ENCODE measurements at places on chromosomes 2 and 18.
A peak's percentile ranks its signal among the peaks of the same experiment; 100 is the strongest.

DNA sequence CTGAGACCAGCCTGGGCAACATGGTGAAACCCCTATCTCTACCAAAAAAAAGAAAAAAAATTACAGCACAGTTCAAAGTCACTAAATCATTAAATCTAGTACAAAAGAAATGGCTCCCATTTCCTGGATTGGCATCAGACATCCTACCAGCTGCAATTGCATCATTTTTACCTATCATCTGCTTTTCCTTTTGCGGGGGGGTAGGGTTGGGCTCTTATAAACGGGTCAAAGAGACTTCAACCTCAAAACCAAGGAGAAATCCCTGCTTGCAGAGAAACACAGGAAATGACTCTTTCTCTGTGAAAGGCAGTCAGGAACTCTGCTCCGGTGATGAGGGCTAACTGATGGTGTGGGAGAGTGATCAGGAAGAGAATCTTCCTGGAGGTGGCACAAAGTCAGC lies 45.3 kb upstream of the RFX8 start:
- DNase-seq: peak; percentile 36

GRCh38 chr2:200258081-200258480 lies 48.4 kb upstream of the SPATS2L start:
- no peak for DNase-seq

- DNase-seq: no peak
These were observed 460 bp upstream of the ZBTB7C start for GRCh38 chr18:48409591-48410094.

GRCh38 chr2:10223932-10224720 lies 78.6 kb upstream of the HPCAL1 start:
- no peak for DNase-seq

DNA sequence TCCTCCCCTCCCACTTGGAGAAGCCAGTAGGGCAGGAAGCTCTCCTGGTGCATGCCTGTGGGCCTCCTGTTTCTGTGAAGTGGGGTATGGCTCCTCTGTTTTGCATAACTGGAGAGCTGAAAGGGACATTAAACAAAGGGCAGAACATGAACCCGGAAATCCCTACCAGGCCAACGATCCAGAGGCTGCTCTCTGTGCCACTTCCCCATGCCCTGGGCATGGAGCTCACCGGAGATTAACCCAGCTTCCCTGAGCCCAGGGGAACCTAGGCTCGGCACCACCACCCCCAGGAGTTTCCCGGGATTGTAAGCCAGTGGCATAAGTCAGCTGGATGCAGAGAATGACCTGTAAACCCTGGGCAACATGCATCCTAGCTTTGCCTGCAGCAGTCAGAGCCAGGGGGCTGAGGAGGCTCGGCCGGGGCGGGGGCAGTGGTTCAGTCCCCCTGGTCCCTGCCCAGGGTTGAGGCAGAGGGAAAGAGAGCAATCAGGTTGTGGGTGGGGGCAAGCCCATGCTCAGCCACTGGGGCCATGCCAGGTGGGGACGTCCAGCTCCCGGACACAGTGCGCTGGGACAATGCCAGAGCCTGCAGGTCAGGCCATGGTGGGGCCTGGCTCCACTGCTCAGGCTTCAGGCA lies 49.5 kb downstream of the TIMM21 start:
- no peak for DNase-seq

GRCh38 chr18:58637946-58638345 lies 9.1 kb upstream of the ALPK2 start:
- DNase-seq: no peak

DNA sequence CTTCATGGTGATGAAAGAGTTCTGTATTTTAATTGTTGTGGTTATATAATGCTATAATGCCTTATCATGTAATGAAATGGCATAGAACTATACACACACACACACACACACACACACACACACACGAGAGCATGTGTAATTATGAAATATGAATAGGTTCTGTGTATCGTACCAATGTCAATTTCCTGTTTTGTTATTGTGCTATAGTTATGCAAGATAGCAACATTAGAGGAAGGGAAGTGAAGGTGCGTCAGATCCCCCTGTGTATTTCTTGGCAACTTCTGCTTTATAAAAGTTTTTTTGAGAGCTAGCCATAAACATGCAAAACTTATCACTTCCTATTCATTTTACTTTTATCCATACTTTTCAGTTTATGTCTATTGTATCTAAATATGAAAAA lies 60.7 kb upstream of the ARHGAP15 start:
- no peak for DNase-seq

DNA sequence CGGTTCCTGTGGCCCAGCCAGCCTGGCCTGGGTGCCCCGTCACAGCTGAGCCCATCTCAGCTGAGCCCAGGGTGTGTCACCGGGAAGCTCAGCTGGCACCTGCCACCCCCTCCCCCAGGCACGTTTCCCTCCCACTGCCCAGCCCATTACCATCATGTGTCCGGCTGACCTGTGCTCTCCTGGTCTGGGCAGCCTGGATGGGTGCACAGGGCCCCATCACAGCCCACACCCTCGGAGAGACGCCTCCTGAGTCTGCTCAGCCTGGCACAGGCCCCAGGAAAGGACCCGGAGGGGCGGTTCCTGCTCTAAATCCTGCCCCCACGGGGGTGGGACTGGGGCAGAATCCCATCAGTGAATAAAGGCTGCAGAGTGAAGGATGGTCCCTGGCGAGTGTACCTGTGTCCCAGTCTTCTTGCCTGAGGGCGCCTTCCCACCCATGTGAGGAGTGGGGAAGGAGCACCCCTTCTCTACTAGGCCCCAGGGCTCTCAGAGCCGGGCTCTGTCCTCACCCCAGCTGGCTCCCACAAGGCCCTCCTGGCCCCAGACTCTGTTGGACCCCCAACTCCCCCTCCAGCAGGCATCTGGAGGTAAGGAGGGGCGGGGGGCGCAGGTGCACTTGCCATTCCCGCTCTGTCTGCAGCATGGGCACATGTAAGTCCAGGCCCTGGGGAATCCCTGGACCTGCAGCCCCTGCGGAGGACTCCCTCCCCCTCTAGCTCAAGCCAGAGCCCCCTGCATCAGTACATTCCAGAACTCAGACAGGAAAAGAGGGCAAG lies 21.2 kb downstream of the GPC1 start:
- peak; percentile 47 for DNase-seq

GRCh38 chr18:5717256-5717655 lies 173.5 kb upstream of the EPB41L3 start:
- DNase-seq: no peak

GRCh38 chr2:162037028-162037795 lies 36.8 kb downstream of the DPP4 start:
- no peak for DNase-seq

DNA sequence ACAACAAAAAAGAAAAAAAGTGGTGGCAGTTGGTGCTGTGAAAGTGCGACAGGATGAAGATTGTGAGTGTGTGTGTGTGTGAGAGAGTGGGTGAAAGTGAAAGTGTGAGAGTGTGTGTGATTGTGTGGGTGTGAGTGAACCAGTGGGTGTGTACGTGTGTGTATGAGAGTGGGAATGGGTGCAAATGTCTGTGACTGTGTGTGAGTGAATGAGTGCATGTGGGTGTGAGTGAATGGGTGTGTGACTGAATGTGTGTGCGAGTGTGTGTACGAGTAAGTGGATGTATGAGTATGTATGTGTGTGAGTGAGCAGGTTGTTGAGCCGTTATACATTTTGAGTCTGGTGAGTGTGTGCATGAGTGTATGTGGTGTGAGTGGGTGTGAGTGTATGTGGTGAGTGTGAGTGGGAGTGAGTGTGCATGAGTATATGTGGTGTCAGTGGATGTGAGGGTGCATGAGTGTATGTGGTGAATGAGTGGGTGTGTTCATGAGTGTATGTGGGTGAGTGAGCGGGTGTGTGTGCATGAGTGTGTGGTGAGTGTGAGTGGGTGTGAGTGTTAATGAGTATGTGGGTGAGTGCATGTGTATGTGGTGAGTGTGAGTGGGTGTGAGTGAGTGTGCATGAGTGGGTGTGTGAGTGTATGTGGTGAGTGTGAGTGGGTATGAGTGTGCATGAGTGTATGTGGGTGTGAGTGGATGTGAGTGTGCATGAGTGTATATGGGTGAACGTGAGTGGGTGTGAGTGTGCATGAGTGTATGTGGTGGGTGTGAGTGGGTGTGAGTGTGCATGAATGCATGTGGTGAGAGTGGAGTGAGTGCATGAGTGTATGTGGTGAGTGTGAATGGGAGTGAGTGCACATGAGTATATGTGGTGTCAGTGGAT lies 69.3 kb upstream of the HPCAL1 start:
- no peak for DNase-seq

- no peak for DNase-seq
These were observed 76.9 kb downstream of the CCDC93 start for GRCh38 chr2:117936871-117937428.

GRCh38 chr2:72157871-72158771 lies 10.5 kb upstream of the CYP26B1 start:
- no peak for DNase-seq

- no peak for DNase-seq
These were observed 63.9 kb downstream of the DGKD start for GRCh38 chr2:233418052-233418760.

DNA sequence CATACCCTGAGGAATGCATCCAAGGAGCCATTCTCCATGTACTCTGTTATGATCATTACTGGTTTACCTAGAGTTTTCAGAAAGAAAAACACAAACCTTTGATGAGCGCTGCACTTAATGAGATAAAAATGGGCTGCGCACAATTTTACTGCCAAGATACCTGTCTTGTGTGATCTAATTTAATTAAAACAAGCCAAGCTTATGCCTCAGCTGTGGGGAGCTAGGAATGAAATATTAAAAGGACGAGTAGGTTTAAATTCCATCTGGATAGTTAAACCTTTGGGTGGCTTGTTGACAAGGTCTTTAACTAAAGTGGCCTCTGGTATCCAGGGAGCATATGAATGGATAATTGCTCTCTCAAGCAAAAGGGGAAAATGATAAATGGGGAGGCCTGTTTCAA lies 135.0 kb downstream of the EPHA4 start:
- no peak for DNase-seq

GRCh38 chr2:187274146-187274545 lies 173.9 kb downstream of the CALCRL start:
- DNase-seq: no peak

- no peak for DNase-seq
These were observed 769.2 kb upstream of the FAM98A start for GRCh38 chr2:34368304-34368703.

DNA sequence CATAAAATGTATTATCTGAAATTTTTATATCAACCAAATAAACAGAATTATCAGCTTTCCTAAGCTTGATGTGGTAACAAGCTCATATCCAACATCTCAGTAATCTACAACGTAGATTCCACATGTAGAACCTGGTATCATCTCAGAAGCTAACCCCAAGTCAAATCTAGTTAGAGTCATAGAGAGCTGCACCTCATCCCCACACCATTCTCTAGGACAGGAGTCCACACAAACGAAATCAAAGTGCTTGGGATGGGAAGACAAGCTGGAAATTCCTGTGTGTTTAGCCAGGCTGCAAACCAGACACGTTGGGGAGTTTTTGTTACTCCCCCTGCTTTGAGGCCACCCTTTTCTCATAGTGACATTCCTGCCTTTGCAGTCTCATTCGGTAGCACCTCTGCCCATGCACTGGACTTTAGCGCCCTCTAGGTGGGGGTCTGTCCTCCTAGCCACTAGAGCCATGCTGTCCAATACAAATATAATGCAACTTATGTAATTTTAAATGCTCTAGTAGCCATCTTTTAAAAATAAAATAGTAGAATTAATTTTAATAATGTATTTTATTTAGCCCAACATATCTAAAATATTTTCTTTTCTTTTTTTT lies 28.1 kb upstream of the SATB2 start:
- peak; percentile 54 for DNase-seq

DNA sequence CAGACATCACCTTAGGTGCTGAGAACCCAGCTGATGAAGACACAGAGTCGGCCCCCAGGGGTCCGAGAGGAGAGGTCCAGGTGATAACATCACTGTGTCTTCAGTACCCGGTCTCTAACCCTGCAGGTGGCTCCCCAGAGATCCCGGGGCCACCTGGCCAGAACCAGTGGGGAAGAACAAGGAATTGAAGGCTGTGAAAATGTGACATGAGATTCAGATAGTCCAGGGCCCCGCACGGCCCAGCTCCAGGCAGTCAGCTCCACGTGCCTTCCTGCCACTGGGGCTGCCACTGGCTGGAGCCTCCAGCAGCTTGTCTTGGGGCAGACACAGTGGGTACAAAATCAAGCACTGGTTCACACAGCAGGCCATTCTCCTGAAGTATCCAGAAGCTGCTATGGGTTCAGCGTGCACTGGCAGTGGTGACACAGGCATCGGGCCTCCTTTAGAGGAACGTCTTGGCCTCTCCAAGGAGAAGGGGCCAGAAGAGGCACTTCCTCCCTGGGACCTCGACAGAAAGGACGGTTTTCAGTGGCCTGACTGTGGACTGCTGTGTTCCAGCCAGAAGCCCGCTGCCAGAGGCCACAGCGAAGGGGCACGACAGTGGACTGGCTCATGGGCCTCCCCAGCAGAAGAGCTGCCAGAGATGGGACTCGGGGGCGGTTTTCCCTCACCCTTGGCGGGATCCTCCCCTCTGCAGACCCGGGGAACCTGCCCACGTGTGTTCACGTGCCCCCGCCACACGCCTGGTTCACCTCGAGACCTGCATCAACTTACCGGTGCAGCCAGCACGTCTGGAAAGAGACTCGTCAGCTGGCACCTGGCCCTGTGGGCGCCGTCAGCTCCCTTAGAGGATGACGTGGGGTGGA lies 150.4 kb downstream of the HDAC4 start:
- no peak for DNase-seq

GRCh38 chr18:52484977-52485376 lies 145.0 kb downstream of the DCC start:
- DNase-seq: no peak

DNA sequence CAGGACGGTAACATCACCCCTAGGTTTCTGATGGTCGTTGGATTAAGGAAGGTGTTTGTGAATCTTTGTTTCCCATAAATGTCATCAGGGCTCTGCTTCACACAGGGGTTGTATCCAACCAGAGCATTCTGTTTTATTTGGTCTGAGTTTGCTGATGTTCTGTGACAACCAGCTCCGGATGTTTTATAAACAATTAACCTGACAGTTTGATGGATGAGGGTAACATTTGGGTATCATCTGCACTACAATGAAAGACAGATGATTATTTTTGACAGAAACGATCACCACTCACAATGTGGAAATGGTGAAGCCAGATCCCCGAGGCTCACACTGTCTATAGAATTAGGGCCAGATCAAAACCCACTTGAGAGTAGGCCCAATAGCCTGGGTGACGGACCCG lies 107.1 kb downstream of the CDC42EP3 start:
- no peak for DNase-seq

GRCh38 chr2:146228020-146228393 lies 1616.8 kb upstream of the ACVR2A start:
- no peak for DNase-seq

- no peak for DNase-seq
These were observed 36.2 kb downstream of the TNS1 start for GRCh38 chr2:217966423-217967070.

DNA sequence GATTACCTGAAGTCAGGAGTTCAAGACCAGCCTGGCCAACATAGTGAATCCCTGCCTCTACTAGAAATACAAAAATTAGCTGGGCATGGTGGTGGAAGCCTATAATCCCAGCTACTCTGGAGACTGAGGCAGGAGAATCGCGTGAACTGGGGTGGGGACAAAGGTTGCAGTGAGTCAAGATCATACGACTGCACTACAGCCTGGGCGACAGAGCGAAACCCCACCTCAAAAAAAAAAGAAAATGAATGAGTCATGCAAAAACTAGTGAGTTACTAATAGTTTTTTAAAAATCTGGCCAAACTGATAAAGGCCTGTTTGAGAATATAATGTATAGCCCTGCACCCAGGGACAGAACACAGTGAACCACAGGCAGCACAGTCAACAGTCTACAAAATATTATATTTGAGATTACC lies 17.5 kb downstream of the AFG3L2 start:
- no peak for DNase-seq
